ENCODE measurements at places on chromosomes 2 and 18.
A peak's percentile ranks its signal among the peaks of the same experiment; 100 is the strongest.

DNA sequence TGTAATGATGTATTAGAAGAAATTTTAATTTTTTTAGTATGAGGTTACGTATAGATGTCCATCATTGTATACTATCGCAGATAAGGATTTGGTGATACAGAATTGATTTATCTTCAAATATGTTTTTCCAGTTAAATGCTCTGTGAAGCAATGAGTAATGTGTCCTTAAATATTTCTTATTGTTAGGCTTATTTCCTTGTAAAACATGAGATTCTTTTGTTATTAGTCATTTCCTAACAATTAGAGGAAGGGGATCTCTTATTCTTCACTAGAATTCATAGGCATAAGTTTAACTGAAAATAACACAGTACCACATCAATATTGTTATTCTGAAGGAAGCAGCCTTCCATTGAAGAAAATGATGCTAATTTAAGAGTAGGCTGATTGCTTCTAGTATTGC is 15.5 kb upstream of the OTX1 start:
- no peak for DNase-seq

GRCh38 chr2:66331176-66331575 is 103.7 kb upstream of the MEIS1 start:
- DNase-seq, result no peak

DNA sequence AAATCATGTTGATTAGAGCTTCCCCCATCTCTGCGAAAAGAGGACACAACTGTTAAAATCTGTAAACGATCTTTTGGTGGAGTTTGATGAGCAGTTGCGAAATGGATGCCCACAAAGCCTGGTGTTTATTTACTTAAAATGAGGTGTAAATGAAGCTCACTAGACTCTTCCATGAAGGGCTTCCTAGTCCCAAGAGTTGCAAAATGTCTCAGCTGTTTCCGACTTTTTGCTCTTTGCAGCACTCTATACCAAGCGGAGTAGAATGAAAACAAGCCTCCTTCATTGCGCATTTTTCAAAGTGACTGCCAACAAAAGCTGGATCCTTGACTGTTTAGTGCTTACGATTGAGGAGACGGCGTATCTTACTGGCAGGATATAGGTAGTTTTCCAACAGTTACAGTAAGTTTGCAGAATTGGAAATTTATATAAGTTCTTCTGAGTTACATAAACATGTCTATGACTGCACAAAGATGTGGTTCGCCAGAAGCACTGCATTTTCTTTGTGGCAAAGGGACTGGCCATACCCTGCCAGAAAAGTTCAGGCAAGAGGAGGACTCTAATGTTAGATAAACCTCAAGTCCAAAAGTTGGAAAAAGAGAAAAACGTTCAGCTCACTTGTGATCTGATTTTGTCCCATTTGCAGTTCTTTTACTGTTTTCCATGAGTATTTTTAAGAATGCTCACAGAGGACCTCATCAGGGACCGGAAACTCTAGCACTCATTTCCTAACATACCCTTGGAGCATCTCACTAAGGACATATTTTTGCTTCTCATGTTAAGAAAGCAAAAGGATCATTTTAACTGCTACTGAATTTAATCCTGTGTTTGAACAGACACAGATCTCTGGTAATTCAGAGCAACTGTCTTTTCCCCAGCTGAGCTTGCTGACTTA is 42.7 kb downstream of the COLEC12 start:
- no peak for DNase-seq

DNA sequence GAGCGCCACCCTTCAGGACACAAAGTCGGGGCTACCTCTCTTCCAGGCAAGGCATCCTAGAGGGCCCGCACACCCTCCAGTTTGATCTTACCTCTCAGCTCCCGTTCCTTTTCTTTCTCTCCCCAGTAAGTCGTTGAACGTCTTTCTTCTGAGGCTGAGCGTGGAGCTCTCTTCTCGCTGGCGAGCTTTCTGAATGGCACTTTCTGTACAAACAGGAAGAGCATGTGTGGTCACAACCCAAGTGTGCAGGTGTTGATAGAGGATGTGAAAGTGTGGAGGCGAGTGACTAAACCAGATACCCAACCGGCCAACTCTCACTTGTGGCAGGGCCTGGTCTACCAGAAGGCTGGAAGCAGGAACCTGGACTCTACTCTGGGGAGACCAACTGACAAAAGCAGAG is at the start of gene AFF3:
Gene AFF3, minus strand, starts transcription at position 198 of the 400 bp plus-strand sequence. CDS start 38,136 bp downstream, outside the sequence.
- DNase-seq, result peak; percentile 13

GRCh38 chr18:51275712-51276476 is 78.4 kb upstream of the MEX3C start:
- no peak for DNase-seq

DNA sequence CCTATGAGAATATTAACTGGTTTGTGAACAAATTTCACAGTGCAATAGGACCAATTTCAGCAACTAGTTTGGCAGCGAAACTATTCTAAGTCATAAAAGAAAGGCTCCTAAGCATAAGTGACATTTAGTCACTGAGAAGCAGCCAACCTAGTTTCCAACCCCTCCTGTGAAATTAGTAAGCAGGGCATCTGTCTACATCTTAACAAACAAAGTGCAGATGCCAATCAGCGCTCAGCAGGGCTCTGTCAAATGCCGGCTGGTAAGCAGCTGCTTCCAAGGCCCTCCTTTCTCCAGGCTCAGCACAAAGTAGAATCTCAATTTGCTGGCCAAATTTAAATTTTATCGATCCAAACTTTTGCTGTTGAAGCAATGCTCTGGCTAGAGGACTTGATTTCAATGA is 124.7 kb downstream of the ICOS start:
- DNase-seq, result no peak

DNA sequence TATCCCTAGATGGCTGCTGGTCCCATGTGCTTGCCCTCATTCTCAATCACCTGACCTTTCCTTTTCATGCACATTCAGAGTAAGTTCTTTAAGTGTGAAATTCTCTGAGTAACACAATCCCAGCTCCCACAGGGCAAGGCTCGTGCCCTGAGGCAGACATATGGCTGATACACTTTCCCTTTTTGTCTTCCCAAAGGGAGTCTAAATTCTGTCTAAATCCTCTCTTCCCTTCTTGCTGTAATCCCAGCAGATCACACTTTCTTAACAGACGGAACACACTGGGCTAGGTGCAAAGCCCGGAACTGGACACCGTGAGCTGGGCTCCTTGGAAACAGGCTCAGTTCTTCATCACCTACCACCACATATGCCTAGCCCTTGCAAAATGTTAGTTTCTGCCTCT is 147.6 kb downstream of the GALNT14 start:
- no peak for DNase-seq

DNA sequence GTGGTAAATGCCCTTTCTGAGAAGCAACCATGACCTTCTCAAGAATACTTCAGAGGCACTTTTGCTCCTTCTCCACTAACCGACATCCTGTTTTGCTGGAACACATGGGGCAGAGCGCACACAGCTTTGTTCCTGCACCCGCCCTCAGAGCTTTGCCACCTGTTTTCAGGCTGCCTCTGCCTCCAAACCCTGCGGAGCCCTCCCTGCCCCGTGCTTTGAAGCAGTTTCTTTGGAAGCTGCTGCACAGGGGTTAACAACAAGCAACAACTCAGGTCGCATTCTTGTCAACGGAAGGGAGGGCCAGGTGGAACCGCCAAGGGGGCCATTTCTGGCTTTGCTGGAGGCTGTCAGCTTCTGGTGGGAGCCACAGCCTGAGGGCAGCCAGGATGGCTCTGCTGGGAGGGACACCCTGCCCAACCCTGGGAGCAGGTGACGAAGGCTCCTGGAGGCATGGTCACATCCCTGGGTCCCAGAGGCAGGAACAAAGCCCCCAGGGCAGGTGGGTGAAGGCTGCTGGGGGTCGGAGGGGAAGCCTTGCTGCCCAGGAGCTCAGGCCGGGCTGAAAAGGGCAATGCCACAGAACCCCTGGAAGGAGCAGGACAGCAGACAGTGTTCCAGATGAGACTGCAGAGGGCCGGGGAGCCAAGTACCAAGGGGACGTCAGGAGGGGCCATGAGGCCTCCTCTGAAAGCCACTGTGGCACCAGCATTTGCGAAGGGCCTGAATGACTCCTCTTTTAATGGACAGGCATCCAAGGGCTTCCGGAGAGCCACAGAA is 46.8 kb downstream of the MRPS5 start:
- peak; percentile 27 for DNase-seq

GRCh38 chr2:112758711-112759110 is 5.7 kb downstream of the CKAP2L start:
- no peak for DNase-seq

- DNase-seq, result no peak
These were observed 142.2 kb downstream of the BCL11A start for GRCh38 chr2:60411295-60411694.
